Cerebellar cortex (tissue), 1 donor: ENCODE measurements at places on chromosomes 5 and 9.

DNA sequence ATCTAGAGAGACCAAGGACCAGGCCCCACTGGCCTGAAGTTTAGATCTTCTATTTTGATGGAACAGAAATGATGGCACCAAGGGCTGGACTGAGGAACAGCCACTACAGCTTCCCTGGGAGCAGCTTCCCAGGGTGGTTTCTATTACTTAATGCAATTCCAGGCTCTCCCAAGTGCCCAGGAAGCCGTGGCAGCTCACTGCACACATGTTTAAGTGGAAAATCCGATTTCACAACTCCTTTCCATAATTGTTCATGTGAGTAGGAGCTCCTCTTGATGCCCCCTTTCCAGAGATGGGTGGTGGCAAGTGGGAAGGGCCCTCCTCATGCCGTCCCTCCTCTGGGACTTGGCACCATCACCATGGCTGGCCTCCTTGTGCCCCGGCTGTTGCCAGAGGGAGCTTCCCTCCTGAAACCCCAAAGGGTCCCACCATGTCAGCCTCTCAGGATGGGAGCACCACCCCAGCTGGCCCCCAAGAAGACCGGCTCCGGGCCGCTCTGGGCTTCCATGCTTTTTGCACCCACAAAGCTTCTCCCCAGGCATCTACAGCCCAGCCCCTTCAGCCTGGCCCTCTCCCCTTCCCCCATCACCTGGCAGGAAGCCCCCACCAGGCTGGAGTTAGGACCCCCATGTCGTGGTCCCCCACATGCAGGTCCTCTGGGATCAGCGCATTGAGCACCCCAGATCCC lies 9.1 kb upstream of the UBAC1 start:
- DNase-seq = no peak

- DNase-seq = peak; percentile 80
These were observed 6.8 kb downstream of the CA9 start for GRCh38 chr9:35680331-35681105.

GRCh38 chr9:101795147-101795546 lies 56.7 kb upstream of the GRIN3A start:
- DNase-seq = no peak

- no peak for DNase-seq
These were observed 114.1 kb downstream of the SYK start for GRCh38 chr9:90915693-90916092.

DNA sequence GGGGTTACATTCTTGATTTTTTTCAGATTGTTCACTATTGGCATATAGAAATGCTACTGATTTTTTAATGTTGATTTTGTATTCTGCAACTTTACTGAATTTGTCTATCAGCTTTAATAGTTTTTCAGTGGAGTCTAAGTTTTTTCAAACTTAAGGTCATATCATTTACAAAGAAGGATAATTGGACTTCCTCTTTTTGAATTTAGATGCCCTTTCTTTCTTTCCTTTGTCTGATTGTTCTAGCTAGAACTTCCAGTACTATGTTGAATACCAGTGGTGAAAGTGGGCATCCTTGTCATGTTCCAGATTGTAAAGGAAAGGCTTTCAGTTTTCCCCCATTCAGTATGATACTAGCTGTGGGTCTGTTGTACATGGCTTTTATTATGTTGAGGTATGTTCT lies 49.3 kb downstream of the SREK1 start:
- no peak for DNase-seq

DNA sequence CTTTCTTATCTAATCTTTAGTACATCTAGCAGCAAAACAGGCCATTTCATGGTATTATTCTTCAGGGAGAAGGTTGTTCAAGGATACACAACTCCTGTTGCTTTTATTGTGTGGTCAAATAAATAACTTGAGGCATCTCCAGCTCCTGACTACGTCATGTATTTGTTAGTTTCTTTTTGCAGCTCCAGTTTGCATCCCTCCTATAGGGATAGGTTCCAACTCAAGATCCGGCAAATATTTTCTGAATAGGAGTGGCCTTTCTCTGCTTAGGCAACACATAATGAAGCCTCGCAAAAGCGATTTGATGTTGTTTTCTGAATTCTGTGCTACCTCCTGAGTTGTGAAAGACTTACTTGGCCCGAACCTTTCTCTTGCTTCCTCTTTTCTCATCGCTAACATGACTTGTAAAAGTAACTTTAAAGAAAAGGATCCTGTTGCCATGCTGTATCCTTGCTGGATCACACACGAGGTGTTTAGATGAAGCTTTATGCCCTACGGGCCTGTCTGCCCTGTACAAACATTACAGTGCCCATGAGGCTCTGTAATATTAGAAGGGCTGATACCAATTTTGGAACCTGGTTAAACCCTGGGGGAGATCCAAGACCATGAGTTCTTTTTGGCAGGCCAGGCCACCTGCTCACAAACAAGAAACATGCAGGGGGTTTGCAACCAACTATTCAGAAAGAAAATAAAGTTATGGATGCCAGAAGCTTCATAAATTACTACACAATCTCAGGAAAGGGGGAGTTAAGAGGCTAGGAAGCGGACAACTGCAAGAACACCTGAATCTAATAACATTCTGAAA lies 149.8 kb upstream of the FGF10 start:
- no peak for DNase-seq

DNA sequence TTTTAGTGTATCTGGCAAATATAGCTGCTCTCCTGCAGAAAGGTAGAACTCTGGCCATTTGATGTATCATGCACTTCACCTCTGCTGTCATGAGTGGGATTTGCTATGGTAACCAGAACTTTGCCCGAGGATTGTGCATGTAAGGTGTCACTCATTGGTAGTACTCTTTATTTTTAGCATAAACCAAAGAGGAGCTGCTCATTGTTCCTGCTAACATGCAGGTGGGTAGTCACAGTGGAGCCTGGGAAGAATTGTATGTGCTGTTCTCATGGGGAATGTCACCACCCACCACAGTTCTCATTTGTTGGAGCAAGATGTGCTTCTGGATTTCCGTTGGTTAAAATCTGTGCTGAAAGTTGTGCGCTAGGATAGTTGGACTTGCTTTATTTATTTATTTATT lies 12.3 kb downstream of the PDZD2 start:
- no peak for DNase-seq

DNA sequence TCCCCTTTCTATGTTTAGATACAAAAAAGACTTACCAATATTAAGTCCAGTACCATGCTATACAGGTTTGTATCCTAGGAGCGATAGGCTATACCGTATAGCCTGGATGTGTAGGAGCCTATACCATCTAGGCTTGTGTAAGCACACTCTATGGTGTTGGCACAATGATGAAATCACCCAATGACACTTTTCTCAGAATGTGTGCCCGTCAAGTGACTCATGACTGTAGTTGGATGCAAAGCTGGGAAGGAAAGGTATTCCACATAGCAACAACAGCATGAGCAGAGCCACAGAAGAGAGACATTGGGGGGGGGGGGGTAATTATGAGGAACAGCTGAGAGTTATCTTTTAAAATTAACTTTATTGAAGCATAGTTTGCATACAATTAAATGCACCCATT lies 63.2 kb downstream of the TTLL11 start:
- no peak for DNase-seq

- no peak for DNase-seq
These were observed 186.6 kb upstream of the PANK3 start for GRCh38 chr5:168765551-168766425.

- no peak for DNase-seq
These were observed 33.4 kb upstream of the ADAMTS2 start for GRCh38 chr5:179378441-179379271.

DNA sequence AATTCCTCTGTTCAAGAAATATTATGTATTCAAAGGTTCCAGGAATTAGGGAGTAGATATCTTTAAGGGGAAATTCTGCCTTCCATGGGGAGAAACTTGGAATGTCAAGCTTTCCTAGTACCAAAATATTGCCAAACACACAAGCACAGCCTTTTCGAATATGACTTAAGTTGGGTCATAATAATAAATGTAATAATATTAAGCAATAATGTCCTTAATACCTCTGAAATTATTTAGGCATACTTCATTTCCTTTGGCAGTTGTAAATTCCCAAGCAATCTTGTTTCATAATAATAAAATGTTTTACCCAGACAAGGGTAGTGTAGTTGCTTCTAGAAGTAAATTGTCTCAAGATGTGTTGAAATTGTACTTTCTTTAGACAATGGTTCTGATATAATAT lies 630.3 kb upstream of the CDH18 start:
- no peak for DNase-seq

GRCh38 chr9:36471359-36471758 lies 71.3 kb upstream of the RNF38 start:
- no peak for DNase-seq

GRCh38 chr9:75239176-75239575 lies 150.9 kb downstream of the OSTF1 start:
- DNase-seq = no peak

DNA sequence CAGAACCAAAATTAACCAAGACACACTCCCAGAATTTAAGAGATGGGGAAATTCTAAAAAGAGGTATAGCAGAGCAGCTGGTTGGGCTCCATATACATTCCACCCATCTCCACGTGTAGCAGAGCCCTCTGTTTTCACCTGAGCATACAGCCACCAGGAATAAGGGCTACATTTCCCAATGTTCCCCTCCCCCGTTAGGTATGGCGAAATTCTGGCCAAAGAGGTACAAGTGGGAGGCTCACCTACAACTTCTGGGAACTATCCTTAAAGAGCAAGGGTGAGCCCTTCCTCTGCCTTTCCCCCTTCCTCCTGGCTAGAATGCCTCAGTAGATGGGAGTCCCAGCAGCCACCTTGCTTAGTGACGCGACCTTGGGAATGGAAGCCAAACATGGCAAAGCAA lies 5.3 kb upstream of the SAP30L start:
- no peak for DNase-seq

DNA sequence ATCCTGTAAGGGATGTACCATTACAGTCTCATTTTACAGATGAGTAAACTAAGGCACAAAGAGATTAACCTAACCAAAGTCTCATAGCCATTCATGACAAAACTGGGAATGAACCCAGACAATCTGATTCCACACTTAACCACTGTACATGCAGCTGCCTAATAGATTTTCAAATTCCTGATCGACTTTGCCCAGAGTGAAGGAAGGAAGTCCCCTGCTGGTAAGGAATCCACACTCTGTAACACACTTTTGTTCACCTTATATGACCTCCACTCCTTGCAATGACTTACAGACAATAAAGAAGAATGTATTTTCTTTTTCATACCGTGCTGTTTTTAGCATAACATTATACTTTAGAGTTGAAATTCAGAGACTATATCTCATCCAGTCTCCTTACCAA lies 31.3 kb upstream of the PLPP6 start:
- DNase-seq = no peak

- DNase-seq = no peak
These were observed 124.3 kb downstream of the GCNT1 start for GRCh38 chr9:76583256-76583655.

- DNase-seq = no peak
These were observed 144.9 kb downstream of the CDK5RAP2 start for GRCh38 chr9:120435091-120435490.

DNA sequence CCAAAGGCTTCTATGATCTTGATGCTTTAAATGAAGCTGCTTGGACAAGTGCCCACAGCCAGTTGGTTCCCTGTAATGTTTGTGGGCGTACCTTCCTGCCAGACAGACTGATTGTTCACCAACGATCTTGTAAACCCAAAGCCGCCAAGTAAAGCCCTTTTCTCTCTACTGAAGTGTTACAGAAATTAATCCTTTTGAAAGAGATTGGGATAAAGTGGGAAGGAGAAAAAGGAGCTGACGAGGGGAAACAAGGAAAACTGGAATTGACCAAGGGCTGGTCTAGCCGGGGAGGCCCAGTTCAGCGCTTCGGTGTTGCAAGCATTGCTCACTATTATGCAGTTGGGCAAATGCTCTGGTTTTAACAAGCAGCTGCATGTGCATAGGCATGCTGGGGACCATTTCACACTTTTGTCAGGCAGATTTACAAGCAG lies 53.2 kb downstream of the ZNF474 start:
- DNase-seq = no peak

GRCh38 chr9:107488375-107489143 lies 1.0 kb downstream of the KLF4 start:
- no peak for DNase-seq

GRCh38 chr5:81163651-81164050 lies 69.5 kb upstream of the CKMT2 start:
- DNase-seq = no peak

GRCh38 chr5:127950707-127951391 lies 132.7 kb upstream of the SLC12A2 start:
- no peak for DNase-seq

- no peak for DNase-seq
These were observed 44.2 kb downstream of the KIAA1958 start for GRCh38 chr9:112530751-112531205.

GRCh38 chr9:91945277-91946085 lies 4.5 kb downstream of the ROR2 start:
- DNase-seq = no peak

DNA sequence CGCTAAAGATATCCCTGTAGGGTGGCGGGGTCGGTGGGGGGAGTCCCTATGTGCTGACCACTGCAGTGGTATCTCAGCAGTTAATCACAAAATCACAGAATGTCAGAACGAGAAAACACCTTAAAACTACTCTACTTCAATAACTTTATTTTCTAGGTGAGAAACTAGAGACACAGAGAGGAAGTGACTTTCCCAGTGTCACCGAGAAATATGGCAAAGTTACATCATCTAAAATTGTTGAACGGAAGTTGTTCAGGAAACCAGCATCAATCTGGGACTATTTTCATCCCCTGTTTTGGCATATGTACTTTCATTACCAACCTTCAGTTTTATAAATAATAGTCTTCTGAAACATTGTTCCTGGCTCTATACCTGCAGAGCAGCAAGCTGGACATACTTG lies 384.0 kb downstream of the SPOCK1 start:
- no peak for DNase-seq

- no peak for DNase-seq
These were observed 38.8 kb upstream of the NDFIP1 start for GRCh38 chr5:142069606-142070399.

DNA sequence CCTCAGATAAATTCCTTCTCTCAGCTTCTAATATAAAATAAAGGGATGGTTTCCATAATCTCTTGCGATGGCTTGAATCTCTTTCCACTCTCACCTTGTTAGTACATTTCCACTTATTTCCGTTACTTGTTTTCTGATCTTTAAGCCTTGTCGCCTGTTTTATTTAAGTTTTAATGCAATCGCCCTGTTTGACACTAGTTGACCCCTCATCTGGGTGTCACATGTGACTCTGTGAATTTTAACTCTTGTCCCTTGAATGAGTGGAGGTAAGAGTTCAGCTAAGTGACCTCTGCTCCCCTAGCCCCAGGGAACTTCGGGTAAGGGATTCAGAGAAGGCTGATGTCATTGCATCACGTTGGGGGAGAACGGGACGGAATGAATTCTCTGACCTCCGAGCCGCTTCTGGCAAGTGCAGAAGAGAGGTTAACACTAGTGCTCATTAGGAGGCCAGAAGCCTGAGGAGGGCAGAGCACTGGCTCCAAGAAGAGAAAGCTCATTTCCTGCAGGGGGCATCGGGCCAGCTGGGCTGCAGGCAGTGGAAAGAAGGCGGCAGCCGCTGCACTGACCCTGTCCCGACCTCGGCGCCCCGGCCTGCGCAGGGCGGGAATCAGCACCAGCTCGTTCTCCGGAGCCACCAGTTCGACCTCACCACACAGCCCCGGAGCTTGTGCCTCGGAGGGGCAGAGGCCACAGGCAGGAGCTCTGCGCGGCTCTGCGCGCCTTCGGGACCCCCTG lies 569 bp downstream of the HINT2 start:
- peak; percentile 82 for DNase-seq
